Activated CD8-positive, alpha-beta memory T cell treated with anti-CD3 and anti-CD28 coated beads, Interleukin-2, amount 10 ng/mL, durations not matched to agents 7 days and 5 days (primary cell): ENCODE measurements at places on chromosomes 2 and 18.

DNA sequence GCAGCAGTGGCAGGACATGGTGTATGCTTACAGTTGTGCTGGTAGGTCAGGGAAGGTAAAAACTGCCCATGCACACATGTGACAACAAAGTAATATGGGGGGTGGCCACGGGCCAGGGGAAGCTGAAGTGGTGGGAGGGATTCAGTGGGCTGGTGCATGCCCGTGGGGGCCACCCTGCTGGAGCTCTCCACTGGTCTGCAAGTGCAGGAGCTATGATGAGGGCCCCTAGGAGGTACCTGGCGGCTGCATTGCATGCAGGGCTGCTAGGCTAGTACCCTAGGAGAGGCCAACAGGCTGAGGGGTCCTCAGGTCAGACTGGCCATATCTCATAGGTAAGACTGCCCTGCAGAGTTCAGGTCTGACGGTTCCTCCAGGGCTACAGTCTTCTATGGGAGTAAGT is 265.9 kb downstream of the NUP35 start:
- no peak for DNase-seq

- no peak for DNase-seq
Measured at GRCh38 chr2:238387332-238387731, 39.4 kb upstream of the ASB1 start.

- DNase-seq, result no peak
Measured at GRCh38 chr2:223618172-223619035, 16.2 kb upstream of the SCG2 start.

GRCh38 chr18:24499814-24500213 is 39.4 kb downstream of the HRH4 start:
- no peak for DNase-seq

- no peak for DNase-seq
Measured at GRCh38 chr2:151153601-151154000, 108.1 kb downstream of the RBM43 start.

DNA sequence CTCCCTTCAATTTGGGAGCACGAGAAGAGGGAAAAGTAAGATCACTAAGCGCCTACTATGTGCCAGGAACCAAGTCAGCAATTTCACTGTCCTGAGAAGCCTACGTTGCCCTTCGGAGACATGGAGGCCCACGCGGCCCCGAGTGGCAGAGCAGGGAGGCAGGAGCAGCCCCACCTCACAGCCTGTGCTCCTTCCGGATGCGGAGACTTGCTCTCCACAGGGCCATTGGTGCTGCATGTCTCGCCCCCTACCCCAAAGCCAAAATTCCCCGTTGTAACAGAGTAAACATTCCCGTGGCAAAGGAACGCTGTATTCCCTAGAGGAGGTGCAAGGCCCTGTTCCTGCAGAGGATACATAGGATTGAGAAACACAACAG is 4.5 kb downstream of the SLC14A2 start:
- DNase-seq, result no peak

DNA sequence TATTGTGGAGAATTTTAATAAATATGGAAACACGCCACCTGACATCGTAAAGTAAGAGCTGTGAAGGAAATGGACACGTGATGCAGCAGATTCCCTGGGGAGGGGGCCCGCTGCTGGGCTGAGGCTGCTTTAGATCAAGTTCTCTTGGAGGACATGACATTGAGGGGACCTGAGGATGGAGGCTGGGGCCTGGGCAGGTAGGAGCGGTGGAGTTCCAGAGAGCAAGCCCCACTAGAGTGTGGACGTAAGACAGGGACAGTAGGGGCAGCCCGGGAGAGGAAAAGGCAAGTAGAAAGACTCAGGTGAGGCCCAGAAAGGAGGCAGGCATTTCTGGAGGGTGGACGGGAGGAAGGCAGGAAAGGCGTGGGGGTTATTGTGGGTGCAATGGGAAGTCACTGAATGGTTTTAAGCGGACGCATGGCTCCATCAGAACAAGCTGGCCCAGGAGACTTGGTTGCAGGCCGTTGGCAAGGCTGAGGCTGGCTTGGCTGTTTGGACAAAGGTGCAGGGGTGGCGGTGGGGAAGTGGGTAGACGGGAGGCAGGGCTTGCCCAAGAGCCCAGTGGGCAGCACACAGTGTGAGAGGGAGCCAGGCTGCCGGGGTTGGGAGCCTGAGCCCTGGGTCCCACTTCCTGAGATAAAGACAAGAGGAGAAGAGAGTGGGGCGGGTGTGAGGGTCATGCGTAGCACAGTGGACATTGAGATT is 15.7 kb downstream of the SIGLEC15 start:
- DNase-seq, result no peak

GRCh38 chr2:241532168-241532567 is 23.8 kb upstream of the STK25 start:
- DNase-seq, result no peak

GRCh38 chr18:21309248-21309647 is 67.2 kb downstream of the GREB1L start:
- DNase-seq, result no peak

GRCh38 chr18:11986061-11986460 is 4.8 kb downstream of the IMPA2 start:
- DNase-seq, result no peak

DNA sequence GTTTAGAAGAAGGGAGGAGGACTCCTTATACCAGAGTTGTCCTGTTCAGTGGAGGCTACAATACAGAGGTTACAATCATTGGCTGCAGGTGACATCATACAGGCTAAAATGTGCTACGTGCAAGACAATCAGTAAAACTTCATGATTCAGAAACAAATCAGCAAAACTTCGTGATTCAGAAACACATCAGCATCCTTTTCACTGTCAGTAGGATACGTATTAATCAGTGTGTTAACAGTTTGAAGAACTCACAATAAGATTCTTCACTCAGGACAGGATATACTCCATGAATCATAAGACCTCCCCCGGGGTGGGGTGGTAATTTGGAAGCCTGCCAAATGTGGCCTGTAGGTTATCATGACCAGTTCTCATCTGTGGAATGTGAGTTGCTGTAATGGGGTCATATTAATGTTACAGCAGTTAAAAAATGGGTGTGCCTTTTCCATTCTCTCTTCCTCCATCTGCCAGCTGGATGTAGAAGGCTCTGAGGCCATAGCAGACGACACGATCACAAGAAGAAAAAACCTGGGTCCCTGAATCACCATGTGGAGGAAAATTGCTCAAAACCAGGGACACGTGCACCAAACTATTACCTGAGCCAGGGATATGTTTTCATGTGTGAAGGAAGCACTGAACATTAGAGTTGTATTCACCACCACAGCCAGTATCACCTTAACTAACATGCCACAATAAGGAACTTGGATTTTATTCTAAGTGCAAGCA is 134.8 kb upstream of the CREB1 start:
- DNase-seq, result peak; percentile 55

DNA sequence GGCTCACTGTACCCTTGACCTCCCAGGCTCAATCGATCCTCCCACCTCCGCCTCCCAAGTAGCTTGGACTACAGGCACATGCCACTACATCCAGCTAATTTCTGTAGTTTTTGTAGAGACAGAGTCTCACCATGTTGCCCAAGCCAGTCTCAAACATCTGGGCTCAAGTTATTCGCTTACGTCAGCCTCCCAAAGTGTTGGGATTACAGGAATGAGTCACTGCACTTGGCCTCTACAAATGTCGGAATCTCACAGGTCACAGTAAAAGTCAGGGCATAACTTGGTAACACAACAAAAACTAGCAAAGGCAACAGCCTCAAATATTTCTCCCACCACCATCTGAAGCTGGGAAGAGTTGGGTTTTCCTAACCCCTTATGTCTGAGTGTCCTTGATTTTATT is 25.3 kb downstream of the SCG2 start:
- no peak for DNase-seq

DNA sequence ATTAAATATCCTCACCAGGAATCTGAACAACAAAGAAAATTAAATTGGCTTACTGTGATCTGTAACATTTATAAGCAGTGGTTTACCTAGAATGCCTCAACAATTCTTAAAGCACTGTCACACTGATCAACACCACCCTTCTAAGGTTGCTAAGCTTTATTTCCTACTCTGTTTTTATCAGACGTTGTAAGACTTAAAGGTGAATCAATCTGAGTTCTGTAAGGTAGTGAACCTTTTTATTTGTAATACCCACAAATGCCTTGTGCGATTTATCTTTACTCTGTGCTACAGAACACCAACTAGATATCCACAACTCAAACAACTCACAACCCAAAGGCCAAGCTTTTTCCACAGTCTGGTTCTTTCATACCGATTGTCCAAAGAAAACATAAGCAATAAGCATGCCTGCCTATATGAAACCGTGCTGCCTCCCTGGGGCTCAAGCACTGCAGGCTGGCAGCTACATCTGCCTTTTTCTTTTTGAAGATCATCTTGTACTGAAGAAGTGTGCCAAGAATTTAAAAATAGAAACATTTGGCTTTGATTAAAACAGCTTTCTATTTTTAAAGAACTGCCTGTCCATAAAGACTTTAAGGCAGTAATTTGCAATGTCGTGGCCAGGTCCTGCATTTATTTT is 490.7 kb downstream of the NUP35 start:
- DNase-seq, result no peak

- no peak for DNase-seq
Measured at GRCh38 chr2:199583676-199584075, 125.9 kb upstream of the SATB2 start.

GRCh38 chr2:201909961-201910361 is 103.6 kb downstream of the CDK15 start:
- DNase-seq, result peak; percentile 49

DNA sequence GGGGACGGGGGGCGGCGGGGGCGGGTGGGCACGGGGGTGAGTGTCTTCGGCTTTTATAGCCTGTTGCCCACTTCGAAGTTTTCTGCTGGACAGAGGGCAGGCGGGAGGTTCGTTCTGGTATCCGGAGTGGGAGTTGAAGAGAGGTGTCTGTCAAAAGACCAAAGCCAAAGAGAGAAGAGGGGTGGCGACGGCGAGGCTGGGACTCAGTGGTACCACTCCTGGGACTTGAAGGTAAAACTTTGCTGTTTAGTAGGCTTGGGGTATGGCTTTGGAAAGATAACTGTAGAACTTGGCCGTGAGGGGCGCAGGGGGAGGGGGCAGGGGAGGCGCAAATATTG is 215.8 kb upstream of the DTNA start:
- DNase-seq, result no peak

DNA sequence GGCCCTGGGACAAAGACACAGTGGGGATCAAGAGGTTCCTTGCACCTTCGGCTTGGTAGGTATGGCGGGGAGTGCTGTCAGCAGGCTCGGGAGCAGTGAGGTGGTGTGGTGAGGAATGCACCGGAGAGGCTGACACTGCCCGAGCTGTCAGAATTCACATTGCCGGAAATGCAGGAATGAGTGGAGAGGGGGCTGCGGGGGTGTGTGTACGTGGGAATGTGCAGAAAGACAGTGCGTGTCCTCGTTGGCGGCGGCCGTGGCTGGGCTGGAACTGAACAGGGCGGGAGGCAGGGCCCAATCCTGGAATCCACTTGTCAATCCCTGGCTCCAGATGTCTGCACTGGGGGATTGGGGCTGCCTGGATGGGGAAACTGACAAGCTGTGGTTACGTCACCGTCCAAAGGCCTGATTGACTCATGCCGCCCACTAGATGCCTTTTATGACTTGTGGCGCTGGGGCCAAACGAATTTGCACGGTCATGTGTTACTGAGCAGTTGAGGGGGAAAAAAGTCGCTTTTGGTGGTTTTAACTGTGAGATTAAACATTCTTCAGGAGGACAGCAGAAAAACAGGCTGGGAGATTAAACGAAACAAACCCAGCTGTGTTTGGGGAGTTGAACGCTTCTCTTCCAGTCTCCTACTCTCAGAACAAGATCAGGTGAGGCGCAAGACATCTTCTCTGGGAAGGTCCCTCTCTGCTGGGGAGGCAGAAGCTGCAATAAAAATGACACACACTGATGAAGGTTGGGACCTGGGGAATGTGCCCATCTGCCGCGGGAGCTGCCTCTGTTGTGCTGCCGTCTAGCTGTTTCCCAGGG is 189.4 kb upstream of the GLI2 start:
- DNase-seq, result no peak

DNA sequence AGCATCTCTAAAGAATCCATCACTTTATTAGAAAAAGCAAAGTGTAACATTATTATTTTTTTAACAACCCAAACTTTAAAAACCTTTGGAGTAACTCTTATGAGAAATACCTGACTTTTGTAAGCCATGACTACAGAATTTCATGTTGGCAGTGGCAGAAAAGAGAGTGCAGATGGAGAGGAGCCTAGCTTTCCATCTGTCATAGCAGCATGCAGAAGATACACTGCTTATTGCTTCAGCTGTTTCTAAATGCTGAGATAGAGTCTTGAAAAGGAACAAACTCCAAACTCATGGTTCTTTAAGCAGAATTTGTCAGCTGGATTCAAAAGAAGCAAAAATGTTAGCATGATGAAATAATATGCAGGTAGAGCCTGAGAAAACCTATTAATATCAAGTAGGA is 1130.3 kb downstream of the DPP10 start:
- no peak for DNase-seq

DNA sequence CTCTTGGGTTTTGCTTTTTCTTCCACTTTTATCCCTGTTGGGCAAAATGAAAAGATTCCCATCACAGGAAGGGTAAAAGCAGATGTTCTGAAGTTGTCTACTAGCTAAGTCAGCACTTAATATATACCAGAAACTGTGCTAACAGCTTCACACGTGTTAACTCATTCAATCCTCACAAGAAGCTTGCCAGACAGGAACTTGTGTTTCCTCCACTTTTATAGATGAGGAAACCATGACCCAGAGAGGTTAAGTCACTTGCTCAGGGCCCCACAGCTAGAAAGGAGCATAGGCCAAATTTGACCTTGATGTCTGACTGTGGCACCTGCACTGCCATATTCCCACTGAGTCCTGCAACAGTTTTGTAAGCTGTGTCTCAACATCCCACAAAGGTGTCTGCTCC is 76.8 kb upstream of the EPC2 start:
- no peak for DNase-seq

GRCh38 chr2:223101340-223102039 is 49.5 kb downstream of the KCNE4 start:
- DNase-seq, result no peak

- no peak for DNase-seq
Measured at GRCh38 chr18:50857694-50858093, 21.2 kb upstream of the ME2 start.

DNA sequence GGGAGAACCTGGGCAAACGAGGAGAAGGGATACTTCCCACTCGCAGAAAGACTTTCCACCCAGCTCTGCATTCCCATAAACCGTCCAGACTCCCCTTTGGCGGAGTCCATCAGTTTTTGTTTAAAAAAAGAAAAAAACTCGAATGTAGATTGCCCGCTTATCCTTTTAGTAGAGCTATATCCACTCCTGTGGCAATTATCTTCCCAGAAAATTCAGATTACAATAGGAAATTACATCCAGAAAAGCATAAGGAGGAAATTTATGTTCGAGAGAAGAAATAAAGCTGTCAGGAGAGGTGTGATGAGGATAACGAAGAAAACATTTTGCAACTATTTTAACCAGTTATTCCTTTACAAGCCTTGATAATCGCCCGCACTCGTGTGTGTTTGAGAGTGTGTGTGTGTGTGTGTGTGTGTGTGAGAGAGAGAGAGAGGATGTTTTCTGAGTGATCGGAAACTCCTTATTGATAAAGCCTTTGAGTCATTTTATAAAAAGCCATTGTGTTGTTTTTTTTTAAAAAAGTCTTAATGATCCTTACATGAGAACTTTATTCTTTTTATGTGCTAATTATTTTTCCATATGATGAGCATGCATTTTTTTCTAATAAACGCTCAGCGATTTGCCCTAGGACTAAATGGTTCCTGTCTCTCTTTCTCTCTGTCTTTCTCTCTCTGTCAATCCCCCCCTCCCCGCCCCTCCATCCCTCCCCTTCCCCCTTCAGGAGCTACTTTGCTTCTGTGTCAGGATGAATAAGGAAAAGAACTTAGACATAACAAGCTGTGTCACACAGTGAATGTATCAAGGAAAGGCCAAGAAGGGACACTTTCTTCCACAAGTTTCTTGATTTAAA is 1.1 kb upstream of the PPP3R1 start:
- peak; percentile 65 for DNase-seq

- no peak for DNase-seq
Measured at GRCh38 chr2:197601726-197602125, 73.7 kb downstream of the RFTN2 start.
